ENCODE measurements at places on chromosomes 4 and X. TPM values are rescaled to one million over a fixed set of nuclear protein-coding genes. Genes with fewer than 3 reads are reported as not detected.

DNA sequence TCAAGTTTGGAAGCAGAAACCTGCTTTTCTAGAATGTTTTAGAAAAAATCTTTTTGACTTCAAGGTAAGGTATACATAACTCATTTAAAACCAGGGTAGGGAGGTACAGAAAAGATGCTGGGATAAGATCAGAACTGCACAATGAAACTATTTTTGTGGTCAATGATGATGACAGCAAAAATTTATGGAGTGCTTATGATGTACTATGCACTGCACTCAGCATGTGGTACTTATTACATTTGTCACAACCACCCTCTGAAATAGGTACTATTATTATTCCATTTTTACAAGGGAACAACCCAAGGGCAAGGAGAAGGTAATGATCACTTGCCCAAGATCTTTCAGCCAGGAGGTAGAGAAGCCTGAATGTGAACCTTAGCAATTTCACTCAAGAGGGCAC, 8.0 kb downstream of the GPM6B start:
- DNase-seq = peak; percentile 69

DNA sequence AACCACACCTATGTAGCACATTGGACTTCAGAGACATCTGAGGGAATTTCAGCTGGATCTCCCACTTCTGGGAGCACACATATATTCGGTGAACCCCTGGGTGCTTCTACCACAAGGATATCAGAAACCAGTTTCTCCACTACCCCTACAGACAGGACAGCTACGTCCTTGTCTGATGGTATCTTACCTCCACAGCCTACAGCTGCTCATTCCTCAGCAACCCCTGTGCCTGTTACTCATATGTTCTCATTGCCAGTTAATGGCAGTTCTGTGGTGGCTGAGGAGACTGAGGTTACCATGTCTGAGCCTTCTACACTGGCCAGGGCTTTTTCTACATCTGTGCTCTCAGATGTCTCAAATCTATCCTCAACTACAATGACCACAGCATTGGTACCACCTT, 45.7 kb downstream of the ADGRG4 start:
- DNase-seq = peak; percentile 28

MAGEA11 gene
- not detected for total RNA-seq

- peak; percentile 61 for DNase-seq
Observed at GRCh38 chr4:153649572-153649991, 34.5 kb upstream of the TLR2 start.

DNA sequence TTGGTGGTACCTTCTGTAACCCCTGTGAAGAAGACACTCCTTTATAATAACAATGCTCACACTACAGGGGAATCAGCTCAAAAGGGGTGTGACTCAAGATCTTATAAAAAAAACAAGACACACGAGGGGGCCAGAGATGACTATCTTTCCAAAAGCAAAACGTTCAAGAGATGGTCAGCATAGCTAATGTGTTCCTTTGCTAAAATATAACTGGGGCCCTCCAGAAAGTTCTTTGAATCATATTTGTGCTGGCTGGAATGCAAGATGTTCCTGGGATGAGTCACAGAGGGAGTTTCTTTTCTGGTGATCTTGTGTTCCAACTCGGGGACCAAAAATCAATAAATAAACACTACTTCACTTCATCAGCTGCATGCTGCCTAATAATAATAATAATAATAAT, 46.5 kb downstream of the RAI2 start:
- DNase-seq = peak; percentile 1

Data from mammary epithelial cell (primary cell).